CD4-positive, alpha-beta T cell treated with Interleukin-21 for 1 hour (primary cell): ENCODE measurements at places on chromosomes 2 and 18.

DNA sequence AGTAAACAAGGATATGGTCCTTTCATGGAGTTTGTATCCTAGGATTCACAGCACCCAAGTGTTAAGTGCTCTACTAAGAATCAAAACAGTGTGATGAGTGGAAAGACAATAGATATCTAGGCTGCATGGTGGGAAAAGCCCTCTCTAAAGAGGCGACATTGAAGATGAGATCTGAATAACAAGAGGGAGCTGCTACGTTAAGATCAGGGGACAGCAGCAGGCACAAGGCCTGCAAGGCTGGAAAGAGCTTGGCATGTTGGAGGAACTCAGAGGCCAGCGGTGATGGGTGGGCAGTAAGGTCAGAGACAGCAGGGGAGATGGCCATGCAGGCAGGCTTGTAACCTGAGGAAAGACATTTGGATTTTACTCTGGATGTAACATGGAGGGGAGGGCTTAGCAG is 177.5 kb downstream of the GFPT1 start:
- no peak for DNase-seq

GRCh38 chr2:172674034-172674967 is 61.3 kb upstream of the RAPGEF4 start:
- peak; percentile 19 for DNase-seq

DNA sequence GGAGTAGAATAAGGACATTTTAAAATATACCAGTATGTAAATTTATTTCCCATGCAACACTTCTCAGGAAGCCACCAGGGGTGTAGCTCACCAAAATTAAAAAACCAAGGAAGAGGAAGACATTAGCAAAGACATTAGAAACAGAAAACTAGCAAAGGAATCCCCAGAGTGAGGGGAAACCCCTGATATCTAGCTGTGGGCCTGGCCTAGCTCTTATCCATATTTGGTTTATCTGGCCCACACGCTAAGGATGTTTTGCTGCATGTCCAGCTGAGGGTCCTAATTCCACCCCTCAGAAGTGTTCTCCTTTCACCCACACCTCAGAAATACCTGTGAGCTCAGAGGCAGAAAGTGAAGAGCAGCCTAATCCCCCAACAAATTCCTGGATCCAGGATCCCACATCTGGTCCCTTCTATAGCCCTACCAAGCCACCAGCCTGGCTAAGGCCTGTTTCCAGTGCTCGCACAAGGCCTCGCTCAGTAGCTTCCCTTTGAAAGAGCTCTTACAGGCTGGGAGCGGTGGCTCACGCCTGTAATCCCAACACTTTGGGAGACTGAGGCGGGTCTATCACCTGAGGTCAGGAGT is 17.4 kb downstream of the OSBPL1A start:
- no peak for DNase-seq

DNA sequence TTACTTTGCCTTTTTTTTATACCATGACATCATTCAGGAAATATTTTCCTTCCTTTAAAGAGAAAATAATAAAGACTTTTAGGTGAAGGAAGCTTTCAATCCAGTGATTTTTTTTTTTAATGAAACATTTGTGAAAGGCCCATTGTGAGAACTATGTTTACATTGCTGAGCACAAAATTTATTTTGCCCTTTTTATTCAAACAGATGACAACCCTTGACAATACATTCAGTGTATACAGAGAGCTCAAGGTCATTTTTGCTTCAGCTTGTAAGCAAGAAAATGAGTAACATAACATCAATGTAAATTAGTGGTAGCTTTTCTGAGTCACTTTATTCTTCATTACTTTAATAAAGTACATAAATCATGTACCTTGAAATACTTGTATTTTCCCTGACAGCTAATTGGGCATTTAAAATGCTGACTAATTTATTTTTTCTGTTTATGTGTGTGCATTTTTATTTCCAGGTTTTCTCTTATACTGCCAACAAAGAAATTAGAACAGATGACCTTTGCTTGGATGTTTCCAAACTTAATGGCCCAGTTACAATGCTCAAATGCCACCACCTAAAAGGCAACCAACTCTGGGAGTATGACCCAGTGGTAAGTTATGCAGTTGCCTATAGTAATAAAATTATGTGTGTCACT is 121.6 kb downstream of the GALNT1 start:
- DNase-seq: no peak

GRCh38 chr2:190407662-190408537 is at the start of gene MFSD6:
Gene MFSD6, plus strand, starts transcription at chr2:190408355. Its CDS starts 27,675 bp downstream, at chr2:190436030.
- peak; percentile 74 for DNase-seq

GRCh38 chr2:29834624-29835023 is 86.8 kb downstream of the ALK start:
- DNase-seq: no peak

DNA sequence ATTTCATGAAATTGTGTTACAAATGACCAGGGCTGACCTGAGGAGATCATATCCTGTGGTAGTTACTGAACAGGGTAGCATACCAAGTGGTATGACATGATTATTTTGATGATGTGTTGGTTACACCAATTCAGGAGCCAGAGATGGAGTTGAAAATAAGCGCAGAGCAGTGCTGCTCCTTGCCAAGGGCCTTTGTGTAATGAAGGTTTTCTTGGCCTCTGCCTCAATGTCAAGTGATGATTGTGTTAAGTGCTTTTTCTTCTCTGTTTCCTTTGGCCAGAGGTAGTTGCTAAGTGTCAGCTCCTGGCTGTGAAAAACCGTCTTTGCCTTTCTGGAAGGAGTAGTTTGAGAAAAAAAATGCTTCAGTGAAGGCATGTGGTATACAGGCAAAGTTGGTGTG is 131.2 kb downstream of the CERS6 start:
- DNase-seq: no peak

GRCh38 chr2:196486146-196486545 is 153.4 kb upstream of the CCDC150 start:
- DNase-seq: no peak

DNA sequence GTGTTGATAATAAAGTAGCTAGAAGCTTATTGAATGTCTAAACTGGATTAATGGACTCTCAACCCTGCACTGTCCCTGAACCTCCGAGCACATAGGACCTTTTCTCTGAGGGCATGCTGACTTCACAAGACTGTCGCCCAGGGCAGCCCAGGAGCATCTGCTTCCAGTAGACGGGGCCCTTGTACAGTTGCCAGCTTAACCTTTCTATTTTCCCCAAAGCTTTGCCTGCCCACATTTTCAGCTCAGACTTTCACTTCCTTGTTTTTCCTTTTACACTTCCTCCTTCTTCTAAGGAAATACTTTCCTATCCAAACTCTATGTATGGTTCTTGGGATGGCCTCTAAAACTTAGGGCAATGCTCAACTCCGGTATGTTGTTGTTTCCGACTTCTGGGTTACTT is 1.3 kb downstream of the VWA3B start:
- peak; percentile 13 for DNase-seq

DNA sequence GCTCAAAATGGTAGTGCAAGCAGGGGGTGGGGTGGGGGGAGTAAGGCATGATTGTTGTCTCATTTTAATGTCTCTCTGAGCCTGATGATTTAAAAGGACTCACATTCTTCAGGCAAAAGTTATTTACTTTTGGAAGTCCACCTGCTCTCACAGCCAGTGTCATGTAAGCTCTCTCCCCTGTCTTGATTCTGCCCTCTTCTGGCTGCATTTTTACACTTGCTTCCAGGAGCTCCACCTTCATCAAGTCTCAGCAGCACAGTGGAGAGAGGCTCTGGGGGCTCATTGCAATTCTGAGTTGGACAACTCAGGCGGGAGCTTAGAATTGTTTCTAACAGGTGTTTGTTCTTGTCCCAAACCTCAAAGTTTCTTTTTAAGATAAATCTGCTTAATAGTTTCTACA is 39.2 kb downstream of the GNAL start:
- peak; percentile 2 for DNase-seq

GRCh38 chr2:8282858-8283252 is 399.0 kb upstream of the ID2 start:
- peak; percentile 19 for DNase-seq

- DNase-seq: no peak
Observed at GRCh38 chr2:24123922-24124580, 782 bp downstream of the FAM228B start.

DNA sequence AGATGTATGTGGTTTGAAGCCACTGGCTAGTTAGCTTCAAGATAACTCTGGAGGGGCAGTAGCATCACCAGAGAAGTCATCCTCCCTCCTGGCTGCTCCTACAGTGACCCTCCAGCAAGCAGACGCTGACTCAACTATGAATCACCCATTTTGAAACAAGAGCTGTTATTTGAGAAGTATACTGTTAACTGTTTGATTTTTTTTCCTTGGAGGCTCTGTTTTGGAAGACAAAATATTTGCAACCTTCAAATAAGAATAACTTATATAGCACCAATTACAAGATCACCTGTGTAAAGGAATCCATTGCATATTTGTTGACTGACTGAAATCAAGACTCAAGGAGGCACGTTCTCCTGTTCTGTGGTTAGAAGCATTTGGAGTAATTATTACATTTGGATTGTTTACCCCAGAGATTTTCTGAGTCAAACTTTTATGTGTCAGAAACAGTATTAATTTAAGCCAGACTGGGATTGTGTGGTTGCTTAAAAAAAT is 313.8 kb downstream of the MTX2 start:
- no peak for DNase-seq

- DNase-seq: no peak
Observed at GRCh38 chr2:219297766-219298456, 11.3 kb downstream of the PTPRN start.

DNA sequence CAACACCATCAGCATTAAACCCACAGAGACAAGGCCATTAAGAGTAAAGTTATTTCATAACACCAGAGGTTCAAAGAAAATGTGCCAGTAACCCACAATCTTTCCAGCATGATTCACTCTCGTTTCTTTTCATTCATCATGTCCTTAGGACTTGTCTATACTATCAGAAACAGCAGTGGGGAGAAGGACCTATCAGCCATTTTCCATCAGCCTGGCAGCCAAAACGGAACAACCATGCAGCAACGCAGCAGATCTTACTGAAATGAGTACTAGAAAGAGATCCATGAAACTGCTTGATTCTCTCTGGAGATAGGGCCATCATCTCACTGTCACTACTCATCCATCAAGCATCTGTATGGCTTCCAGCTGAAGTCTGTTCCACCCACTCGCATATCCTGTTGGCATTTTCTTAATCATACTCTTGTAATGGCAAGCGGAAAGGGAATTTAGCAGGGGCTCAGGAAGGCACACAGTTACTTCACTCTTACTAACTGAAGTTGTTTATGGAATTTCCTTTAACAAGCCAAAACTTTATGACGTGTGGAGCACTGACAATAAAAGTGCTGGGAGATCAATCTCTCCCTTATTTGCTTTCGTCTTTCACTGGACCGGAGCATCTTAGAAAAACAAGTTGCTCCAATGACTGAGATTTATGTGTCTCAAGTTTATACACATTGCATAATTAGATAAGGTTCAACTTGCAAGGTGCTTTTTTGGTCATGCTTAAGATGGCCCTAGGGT is 69.7 kb downstream of the EPHA4 start:
- DNase-seq: no peak

GRCh38 chr18:4433717-4434116 is 21.4 kb downstream of the DLGAP1 start:
- no peak for DNase-seq

- no peak for DNase-seq
Observed at GRCh38 chr2:127581516-127582490, 46.3 kb downstream of the MYO7B start.

- no peak for DNase-seq
Observed at GRCh38 chr2:119469661-119470297, 38.1 kb downstream of the TMEM37 start.

DNA sequence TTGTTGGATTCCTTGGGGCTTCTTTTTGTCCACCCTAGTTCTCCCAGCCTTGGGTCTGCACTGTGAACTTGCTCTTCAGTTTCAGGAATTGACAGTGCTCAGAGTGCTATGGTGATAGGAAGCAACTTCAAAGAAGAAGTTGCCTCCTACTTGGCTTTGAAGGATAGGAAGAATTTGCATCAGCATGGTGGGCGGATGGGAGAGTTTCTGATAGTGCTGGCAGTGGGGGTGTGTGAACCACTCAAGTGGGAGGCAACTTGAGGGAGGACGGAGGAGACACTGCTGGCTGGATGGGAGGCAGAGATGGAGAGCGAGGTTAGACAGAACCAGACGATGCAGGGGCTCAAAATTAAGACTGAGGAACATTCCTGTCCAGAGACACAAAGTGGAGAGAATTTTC is 164.4 kb upstream of the SKOR2 start:
- no peak for DNase-seq

GRCh38 chr2:236919209-236919608 is 166.5 kb upstream of the COPS8 start:
- no peak for DNase-seq

- no peak for DNase-seq
Observed at GRCh38 chr2:156483741-156484173, 47.6 kb downstream of the GPD2 start.

- DNase-seq: no peak
Observed at GRCh38 chr2:32688541-32688940, 60.7 kb downstream of the TTC27 start.

DNA sequence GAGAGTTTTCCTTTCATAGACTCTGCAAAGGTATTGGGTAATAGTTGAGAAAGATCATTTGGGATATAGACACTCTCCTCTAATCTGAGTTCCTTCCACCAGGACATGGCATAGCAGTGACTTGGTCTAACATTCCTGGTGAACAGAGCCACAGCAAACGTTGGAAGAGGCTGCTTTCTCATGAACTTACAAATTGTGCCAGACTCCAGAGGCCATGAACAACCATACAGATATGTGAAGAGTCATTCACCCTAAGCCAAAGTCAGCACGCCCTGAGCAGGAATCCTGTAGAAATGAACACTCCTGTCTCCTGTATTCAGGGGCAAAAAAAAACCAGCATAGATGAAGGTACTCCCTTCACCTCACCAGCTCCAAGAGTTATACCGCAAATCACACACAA is 152.8 kb downstream of the TMEM18 start:
- DNase-seq: no peak

DNA sequence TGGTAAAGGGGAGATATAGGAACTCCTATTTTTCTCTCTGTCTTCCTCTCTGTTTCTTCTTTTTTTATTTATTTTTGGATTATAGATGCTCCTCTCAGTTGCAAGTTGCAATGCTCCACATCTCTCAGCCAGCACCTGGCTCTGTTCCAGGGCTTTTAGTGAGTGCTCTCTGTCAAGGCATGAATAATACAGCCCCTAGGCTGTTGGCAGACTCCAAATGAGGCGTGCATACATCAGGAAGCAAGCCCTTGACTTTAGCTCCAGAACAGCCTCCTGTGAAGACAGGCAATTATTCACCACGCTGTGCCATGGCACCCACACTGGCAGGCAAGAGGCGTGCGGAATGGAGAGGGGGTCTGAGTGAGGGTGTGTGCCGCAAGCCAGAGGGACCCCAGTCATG is 228.1 kb upstream of the PXDN start:
- DNase-seq: no peak

DNA sequence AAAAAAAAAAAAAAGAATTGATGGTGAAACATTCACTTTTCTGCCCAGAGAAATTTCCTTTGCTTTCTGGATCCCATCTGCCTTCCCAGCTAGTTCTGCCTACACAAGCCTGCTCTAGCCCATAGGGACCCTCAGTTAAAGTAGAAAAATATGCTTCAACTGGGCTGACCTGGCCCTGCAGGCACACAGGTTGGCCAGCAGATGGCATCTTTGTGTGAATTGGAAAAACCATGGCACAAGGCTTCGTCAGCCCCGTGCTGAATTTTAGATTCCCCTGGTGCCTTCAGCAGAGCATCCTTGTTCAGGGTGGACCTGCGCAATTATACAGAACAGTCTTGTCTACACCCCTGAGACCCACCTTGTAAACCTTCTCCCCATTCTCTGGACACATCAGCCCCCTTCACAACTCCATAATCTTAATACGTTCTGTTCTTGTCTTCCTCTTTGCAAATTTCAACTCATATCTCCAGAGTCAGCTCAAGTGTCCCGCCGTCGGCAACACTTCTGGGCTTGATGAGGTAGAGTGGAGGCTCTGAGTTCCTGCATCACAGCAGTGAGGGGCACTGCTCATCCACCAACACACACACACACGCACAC is 114.5 kb downstream of the INSIG2 start:
- peak; percentile 59 for DNase-seq
